Activated CD8-positive, alpha-beta T cell treated with anti-CD3 and anti-CD28 coated beads, Interleukin-2, amount 10 ng/mL, durations not matched to agents 7 days and 5 days (primary cell): ENCODE measurements at places on chromosomes 5 and 9.

DNA sequence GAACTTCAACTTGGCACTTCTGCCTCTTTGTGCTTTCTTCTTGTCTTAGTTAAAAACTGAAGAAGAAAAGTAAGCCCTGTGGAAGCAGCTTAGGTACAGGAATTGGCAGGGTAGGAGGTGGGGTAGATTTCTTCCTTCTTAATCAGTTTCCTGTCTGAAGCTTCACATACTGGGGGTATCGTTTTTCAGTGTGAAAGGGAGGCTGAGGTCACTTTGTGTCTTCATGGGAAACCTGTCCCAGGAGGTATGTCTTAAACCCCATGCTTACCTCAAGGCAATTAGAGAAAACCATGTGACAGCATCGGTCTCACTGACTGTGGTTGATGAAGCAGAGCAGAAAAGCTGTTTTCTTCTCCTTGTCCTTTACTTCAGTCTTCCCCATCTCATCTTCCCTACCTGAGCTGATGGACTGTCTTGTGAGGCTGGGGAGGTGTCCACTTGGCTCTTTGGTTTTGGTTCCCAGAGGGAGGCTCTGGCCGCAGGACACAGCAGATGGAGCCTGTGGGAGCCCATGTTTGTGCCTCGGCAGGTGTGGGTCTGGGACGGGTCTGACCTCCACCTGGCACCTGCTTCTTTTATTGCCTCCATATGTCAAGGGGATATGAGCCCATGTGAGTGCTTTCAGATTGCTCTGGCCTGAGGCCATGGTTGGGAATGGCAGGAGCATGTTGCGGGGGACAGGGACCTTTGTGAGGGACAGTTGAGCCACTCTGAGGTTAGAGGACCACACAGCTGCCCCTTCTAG lies 47.0 kb downstream of the SH3GL2 start:
- no peak for DNase-seq

GRCh38 chr9:71984831-71985281 lies 73.4 kb downstream of the C9orf85 start:
- DNase-seq: no peak

DNA sequence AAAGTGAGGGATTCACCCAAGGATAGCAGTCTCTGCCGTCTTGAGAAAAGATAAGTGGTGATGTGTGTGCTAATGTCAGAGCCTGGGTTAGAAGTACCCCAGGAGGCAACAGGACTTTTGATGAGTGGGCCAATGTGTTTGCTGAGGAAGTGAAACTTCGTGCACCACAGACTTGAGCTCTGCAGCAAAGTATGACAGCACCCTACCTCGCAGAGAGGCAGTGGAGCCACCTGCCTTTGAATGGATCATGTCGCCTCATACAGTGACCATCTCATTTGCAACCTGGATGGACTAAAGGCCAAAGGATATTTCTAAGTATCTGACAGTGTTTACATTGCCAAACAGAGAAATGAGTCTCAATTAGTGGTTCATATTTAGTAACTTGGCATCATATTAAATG lies 593.9 kb upstream of the GRAMD2B start:
- no peak for DNase-seq

DNA sequence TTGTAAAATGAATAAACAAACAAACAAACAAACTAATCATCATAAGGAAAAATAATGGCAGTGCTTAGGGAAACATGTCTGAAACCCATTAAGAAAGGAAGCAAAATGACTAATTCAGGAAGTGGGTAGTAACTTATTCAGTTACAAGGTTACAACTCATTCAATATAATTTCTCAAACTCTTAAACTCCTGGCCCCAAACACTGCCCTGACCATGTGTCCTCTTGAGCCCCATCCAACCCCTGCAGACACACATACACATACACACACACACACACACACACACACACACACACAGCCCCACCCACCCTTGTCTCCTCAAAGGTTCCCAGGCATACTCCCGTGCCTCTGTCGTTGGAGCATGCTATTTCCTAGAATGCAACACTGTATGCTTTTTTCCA lies 193.9 kb downstream of the SEC61B start:
- no peak for DNase-seq

GRCh38 chr9:98300611-98301010 lies 45.2 kb upstream of the TBC1D2 start:
- no peak for DNase-seq

DNA sequence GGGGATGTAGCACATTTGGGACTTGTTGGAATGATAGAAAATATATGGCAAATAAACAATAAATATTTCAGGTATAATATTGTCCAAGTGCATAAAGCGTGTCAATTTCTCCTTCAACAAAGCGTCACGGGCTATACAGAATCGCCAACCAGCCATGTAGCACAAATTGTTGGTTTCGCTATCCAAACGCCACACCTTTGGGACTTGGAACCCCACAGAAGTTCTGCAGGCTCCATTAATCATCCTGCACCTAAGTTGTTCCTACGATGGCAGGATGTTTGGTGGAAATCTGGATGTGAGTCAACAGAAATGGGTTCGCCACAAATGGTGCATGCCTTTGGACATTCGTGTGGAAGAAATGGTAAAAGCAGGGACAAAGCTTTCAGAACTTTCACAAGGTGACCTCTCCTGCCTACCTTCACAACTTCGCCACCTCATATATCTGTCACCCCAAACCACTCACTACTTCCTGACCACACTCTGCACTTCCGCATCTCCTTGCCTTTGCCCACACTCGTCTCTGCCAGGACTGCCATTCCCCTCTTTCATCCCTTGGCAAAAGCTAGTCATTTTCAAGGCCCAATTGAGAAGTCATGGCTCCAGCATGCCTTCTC lies 95.7 kb downstream of the LHFPL2 start:
- DNase-seq: no peak

- DNase-seq: no peak
Observed at GRCh38 chr5:39080168-39080567, 6.0 kb upstream of the RICTOR start.

- no peak for DNase-seq
Observed at GRCh38 chr5:35393901-35394300, 163.6 kb upstream of the PRLR start.
